ENCODE measurements at places on chromosomes 6 and 20. TPM values are rescaled to one million over a fixed set of nuclear protein-coding genes. Genes with fewer than 3 reads are reported as not detected.

Gene FAM184A
- 0.34 TPM for total RNA-seq

Gene LPA
- total RNA-seq: not detected

Gene KIAA1755
- total RNA-seq: 6.0 TPM

Gene RSPH9
- not detected for total RNA-seq

Gene COL20A1
- total RNA-seq: not detected

Gene SLC35A1
- 15.2 TPM for total RNA-seq
